ENCODE measurements at places on chromosomes 5 and 9.

- DNase-seq = no peak
Measured at GRCh38 chr9:13269589-13270452, 9.7 kb downstream of the MPDZ start.

GRCh38 chr5:18043344-18043743, 409.1 kb downstream of the TAF11L14 start:
- no peak for DNase-seq

- DNase-seq = peak; percentile 1
Measured at GRCh38 chr5:44536650-44537260, 147.5 kb upstream of the FGF10 start.

GRCh38 chr5:173065155-173065554, 9.0 kb downstream of the CREBRF start:
- no peak for DNase-seq

DNA sequence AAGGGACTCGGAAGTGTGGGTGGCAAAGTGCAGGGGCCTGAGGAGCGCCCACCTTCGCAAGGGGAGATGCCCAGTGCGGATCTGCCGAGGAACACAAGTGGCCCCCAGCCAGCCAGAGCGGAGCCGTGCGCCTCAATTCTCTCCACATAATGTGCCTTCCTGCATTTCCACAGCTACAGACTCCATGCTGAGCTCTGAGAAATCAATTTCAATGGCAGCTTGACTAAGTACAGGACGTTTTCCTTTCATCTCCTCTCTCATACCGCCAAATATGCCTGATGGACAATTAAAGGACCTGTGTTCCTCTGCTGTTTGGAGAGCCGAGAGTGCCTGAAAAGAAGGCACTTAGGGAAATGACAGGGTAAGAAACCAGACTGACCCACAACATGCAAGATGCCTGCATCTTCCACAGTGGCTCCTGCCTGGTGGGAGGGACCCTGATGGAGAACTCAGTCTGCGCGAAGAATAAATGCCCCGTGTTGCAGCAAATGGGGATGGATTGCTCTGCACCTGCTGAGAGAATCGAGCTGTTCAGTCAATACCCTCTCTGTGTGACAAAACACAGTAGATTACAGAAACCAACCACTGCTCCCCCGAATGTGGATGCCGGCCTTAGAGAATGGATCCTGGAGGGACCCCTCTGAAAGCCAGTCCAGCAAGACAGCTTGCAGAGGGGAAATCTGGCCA, 38.6 kb upstream of the OLFM1 start:
- no peak for DNase-seq

DNA sequence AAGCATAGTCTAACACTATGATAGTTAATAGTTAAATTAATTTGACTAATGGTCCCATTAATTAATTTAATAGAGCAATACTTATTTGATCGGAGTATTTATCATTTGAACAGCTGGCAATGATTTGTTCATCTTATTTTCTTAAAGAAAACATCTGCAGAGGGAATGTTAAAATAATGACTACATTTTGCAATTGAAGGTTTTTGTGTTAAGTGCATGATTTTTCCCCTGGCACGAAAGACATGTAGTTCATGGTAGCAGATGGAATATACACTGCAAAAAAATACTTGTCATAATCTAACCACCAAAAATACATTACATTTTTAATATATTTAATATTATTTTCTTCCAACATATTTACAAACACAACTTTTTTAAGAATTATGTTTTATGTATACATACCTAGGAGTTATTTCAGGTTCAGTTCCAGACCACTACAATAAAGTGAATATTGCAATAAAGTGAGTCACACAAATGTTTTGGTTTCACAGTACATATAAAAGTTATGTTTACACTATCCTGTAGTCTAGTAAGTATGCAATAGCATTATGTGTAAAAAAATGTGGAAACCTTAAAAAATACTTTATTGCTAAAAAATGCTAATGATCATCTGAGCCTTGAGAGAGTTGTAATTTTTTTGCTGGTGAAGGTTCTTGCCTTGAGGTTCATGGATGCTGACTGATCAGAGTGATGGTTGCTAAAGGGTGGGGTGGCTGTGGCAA, 292.6 kb upstream of the DAB2 start:
- DNase-seq = no peak

All from activated T-cell treated with anti-CD3 and anti-CD28 coated beads for 48 hours (primary cell).